G401 (cell line): ENCODE measurements at places on chromosomes 7 and 10. TPM values are rescaled to one million over a fixed set of nuclear protein-coding genes. Genes with fewer than 3 reads are reported as not detected.

Gene LRRC17
- total RNA-seq: 0.58 and 2.1 TPM in 2 replicates

Gene ASB10
- total RNA-seq: not detected in 2 replicates

DNA sequence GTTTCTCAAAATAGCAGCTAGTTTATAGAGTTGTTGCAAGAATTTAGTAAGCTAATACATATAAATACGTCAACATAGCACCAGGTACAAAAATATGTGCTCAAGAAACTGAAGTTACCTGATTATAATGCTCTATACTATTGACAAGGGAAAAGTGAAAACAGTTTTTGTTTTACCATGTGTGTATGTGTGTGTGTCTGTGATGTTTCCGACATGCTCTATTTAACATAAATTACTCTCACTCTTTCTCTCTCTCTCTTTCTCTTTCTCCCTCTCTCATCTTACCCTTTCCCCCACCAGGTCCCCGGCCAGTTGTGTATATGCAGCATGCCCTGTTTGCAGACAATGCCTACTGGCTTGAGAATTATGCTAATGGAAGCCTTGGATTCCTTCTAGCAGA, 4.3 kb downstream of the LIPN start:
- no peak for DNase-seq

- DNase-seq: no peak
Observed at GRCh38 chr10:63618552-63618951, 97.4 kb downstream of the REEP3 start.

- no peak for DNase-seq
Observed at GRCh38 chr7:7803715-7804178, 85.3 kb upstream of the RPA3 start.

GRCh38 chr10:100740476-100741377, 4.7 kb upstream of the PAX2 start:
- no peak for DNase-seq

DNA sequence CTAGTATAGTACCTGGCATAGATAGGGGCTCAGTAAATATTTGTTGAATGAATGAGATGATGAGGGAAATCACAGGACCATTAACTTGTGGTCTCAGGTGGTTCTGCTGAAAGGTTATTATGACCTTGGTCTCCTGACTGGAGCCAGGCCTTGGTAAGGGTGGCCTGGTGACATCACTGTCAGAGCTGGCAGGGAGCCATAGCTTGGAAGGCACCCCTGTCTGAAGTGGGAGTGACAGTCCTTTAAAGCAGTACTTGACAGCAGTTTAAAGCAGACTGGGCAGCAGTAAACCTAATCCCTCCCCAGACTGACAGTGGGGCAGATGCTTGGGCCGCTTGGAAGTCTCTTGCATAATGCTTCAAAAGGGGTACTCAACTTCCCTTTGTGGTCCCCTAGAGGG, 13.4 kb downstream of the DPCD start:
- no peak for DNase-seq

- no peak for DNase-seq
Observed at GRCh38 chr7:51785171-51785570, 468.6 kb upstream of the COBL start.

GRCh38 chr7:100673942-100674410, 436 bp downstream of the GNB2 start:
- no peak for DNase-seq

GRCh38 chr7:31729195-31729804, 42.3 kb downstream of the PPP1R17 start:
- DNase-seq: no peak

DNA sequence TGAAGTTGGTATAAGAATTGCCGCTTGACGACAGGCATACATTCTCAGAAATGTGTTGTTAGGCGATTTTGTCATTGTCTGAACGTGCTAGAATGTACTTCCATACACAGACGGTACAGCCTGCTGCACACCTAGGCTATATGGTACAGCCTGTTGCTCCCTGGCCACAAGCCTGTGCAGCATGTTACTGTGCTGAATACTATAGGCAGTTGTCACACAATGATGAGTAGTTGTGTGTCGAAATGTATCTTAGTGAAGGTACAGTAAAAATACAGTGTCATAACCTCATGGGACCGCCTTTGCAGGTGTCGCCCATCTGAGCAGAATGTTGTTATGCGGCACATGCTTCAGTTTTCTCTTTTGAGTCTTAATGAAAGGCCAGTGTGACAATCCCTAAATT, 66.5 kb downstream of the SHH start:
- no peak for DNase-seq

GRCh38 chr7:99791021-99791420, 7.0 kb upstream of the CYP3A4 start:
- no peak for DNase-seq
